H1 (cell line): ENCODE measurements at places on chromosomes 2 and 18. TPM values are rescaled to one million over a fixed set of nuclear protein-coding genes. Genes with fewer than 3 reads are reported as not detected.

The IL36B gene
- not detected in 2 replicates for total RNA-seq

The LPIN2 gene
- total RNA-seq: 13.8 and 14.2 TPM in 2 replicates

The MEP1B gene
- not detected in 2 replicates for total RNA-seq

The FASTKD2 gene
- total RNA-seq: 37.9 and 38.5 TPM in 2 replicates

The HOXD12 gene
- not detected in 2 replicates for total RNA-seq

The ACKR3 gene
- total RNA-seq: 0.73 and 1.4 TPM in 2 replicates

The SLC30A3 gene
- 15.2 and 16.1 TPM in 2 replicates for total RNA-seq

The SPDYA gene
- total RNA-seq: 0.27 and 0.35 TPM in 2 replicates

The LIMS3 gene
- total RNA-seq: 2.0 and 2.7 TPM in 2 replicates

The PSMA8 gene
- not detected in 2 replicates for total RNA-seq

The KCNJ13 gene
- not detected in 2 replicates for total RNA-seq

The EML6 gene
- total RNA-seq: 1.6 and 2.9 TPM in 2 replicates

The TUBB8B gene
- total RNA-seq: 0.36 and 0.60 TPM in 2 replicates

The CHRND gene
- not detected in 2 replicates for total RNA-seq

DNA sequence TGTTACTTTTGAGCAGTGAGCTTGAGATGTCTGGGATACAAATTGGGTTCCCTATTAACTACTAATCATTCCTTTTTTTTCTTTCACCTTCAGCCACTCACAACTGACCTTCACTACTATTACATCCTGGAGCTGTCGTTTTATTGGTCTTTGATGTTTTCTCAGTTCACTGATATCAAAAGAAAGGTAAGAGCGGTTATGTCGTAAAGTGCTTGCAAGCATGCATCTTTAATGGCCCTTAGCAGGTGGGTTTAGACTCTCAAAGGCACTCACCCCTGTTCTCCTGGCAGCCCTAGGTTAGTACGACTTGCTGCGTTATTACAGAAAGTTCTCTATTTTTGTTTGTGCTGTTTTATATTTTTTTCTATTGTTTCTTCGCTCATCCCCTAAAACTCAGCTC, 107.6 kb upstream of the NOSTRIN start:
- DNase-seq: no peak

- DNase-seq: no peak
Observed at GRCh38 chr2:113220970-113221708, 47.4 kb downstream of the PSD4 start.

DNA sequence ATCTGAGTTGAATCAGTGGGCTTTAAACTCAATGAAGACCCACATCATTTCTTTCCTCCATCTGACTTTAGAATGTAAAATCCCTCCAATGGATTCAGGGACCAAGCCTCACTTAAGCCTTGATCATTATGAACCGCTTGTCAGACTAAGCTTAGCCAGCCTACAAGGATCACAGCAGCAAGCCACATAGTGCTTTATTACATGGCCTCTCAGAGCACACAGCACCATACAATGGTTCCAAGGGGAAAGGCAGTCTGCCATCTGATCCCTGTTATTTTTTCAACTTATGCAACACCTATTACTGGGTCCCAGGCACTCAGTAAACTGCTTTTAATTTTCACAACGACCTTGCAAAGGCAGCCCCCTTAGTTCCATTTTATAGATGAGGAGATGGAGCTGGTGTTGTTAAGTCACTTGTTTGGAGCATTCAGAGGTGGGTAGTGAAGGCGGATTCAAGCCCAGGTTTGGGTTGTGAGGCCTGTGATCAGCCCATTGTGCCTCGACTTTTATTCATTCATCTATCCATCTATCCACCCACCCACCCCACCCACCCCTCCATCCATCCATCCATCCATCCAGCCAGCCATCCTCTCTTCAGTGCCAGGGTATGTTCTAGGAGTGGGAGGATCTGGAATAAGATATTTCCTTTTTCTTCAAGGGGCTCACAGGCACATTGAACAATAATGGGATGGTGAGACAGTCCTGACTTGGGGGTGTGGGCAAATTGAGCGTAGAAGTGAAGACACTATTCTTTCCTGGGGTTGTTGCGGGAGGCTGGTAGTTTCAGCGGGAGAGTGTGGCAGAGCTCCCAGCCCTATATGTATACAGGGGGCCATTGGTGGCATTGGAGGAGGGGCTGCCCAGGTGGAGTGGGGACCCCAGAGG, 141.2 kb downstream of the MYCN start:
- no peak for DNase-seq

- DNase-seq: no peak
Observed at GRCh38 chr2:133287709-133288108, 280.6 kb downstream of the NCKAP5 start.

DNA sequence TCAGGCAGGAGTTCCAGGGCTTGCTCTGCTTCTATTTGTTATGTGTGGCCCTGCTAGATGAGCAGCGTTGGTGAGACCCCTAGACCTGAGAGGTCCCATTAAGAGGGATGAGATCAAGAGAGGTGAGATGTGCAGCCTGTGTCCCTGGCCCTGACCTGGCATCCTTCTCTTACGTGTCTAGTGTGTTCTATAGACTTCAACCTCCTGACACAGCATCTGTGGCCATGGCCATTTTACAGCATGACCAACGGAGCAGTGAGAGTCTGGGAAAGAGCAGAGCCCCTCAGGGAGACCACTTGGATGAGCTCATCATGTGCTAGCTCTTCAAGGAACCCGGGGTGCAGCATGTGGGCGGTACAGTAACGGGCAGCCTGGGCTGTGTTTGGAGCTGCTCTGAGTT, 32.7 kb upstream of the ASPRV1 start:
- DNase-seq: no peak

DNA sequence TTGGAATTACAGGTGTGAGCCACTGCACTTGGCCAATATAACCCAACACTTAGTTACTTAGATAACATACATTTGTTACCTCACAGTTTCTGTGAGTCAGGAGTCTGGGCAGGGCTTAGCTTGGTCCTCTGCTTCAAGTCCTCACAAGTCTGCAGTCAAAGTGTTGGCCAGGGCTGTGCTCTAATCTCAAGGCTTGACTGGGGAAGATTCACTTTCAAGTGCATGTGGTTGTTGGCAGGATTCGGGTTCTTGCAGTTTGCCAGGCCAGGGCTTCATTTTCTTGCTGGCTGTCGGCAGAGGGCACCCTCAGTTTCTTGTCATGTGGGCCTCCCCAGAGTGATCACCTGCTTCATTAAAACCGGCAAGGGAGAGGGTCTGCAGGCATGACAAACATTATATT, 103.7 kb downstream of the SLC4A3 start:
- DNase-seq: no peak

DNA sequence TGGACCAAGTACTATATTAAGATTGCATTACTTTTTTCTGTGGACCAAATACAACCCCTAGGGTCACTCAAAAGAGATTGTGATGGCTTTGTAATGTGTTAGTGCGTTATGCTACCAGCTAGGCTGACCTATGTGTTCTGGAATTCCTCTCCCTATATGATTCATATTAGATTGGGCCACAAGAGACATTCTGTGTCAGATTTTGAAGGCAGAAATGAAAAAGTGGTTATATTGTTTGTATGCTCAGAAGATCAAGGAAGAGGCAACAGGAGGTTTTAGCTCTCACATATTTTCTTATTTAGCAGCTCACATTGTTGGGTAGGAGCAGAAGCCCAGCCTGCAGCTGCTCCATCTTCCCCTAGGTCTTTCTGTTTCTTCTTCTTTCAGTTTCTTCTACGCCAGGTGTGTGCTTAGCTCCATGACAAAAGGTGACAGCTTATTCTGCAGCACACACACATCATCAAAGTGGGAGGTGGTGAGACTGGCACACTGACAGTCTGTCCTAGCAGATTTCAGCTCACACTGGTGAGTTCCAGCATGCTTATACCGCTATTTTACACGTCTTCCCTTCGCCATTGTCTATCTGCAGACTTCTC, 156.8 kb upstream of the UBE2E3 start:
- no peak for DNase-seq

GRCh38 chr2:39981883-39982311, 202.8 kb upstream of the THUMPD2 start:
- DNase-seq: no peak

DNA sequence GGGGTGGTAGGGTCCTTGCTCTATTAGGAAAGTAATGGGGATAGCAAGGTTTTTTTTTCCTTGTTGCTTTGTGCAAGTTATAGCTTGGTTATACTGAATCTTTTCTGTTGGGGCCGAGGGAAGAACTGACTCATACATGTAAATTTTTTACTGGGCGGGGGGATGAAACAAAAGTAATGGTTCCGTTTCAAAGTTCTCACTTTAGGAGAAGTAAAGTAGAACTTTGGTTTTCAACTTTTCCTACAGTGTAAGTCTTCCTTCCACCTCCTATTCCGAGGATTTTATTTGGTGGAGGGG, 1.1 kb downstream of the AFTPH start:
- DNase-seq: no peak

- no peak for DNase-seq
Observed at GRCh38 chr2:162706770-162707169, 131.8 kb downstream of the KCNH7 start.

DNA sequence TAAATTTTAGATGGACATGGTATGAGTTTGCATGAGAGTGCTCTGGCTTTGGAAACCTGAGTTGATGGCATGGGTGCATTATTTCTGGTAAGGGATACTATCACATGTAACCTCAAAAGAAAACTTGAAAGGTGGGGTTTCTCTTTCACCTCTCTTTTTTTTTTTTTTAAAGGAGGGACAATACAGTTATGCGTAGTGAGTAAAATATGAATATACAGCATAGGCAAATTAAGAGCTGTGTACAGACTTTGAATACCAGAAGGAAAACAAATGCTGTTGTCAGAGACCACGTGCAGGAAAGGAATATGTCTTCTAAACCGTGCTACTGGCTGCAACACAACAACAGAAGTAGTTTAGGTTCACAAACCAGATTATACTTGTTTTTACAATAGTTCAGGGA, 82.1 kb downstream of the MAP4K4 start:
- no peak for DNase-seq

- no peak for DNase-seq
Observed at GRCh38 chr18:13011719-13012118, 20.6 kb downstream of the CEP192 start.

GRCh38 chr2:53880756-53881155, 21.0 kb upstream of the GPR75 start:
- DNase-seq: no peak

- no peak for DNase-seq
Observed at GRCh38 chr2:46499392-46499785, 20.0 kb downstream of the TMEM247 start.

- peak; percentile 55 for DNase-seq
Observed at GRCh38 chr2:209145941-209146681, 277.7 kb upstream of the MAP2 start.

DNA sequence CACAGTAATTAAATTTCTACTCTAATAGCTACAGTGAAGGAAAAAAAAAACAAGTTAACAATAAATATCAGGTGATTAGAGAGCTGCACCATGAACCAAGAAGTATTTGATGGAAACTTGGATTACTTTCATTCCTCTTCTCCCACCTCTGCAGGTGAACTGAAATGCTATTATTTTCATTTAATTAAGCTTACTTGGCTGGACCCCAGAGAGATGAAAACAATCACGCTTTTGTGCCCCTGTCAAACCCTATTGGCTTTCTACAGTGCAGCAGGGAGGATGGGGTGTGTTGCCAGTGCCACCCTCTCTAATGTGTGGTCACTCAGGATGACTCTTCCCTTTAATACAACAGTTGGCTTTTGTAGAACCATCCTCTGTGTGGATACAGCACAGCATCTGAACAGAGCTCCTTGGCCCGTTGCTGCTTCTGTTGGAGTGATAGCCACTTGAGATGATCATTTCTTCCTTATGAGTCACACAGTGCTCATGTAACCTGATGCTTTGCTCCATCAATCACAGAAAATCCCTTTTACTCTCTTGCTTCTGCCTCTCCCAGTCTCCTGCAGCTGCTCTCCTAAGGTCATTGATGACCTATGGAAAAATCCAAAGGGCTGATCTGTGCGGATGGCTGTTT, 5.5 kb upstream of the ARL4C start:
- DNase-seq: no peak

- no peak for DNase-seq
Observed at GRCh38 chr2:226080334-226080733, 680.8 kb downstream of the NYAP2 start.

DNA sequence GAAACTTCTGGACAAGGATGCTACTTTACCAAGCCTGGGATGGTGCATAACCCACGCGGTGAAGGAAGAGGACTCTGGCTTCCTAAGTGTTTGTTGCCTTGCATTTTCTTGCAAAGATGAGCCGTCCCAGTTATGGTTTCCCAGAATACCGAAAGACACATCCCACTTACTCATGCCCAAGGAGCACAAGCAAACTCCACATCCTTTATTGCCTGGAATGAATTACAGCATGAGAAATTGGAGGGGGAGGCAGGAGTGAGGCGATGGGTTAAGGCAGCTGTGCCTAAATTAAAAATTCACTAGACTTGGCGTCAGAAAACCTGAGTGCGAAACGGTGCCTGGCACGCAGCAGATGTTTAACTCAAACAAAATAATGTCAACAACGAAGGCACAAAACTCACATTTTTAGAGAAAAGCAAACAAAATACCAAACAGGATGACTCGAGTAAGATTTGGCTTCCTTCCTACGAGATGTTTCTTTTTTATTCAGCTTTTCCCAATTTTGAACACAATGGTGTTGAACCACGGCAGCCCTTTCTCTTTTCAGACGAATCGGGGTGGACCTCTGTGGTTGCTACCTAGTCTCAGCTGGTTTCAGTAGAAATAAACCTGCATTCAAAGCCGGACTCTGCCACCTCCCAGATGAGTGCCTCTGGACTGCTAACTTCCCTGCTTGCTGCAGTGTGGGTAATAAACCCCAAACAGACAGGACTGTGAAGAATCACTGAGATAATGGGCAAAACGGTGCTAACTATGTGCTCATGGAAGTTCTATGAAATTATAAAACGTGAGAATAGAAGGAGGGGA, 100.3 kb upstream of the NCK2 start:
- DNase-seq: no peak

GRCh38 chr2:8877894-8878293, 40.5 kb upstream of the KIDINS220 start:
- no peak for DNase-seq

- no peak for DNase-seq
Observed at GRCh38 chr2:23414871-23415270, 29.9 kb downstream of the KLHL29 start.

- DNase-seq: no peak
Observed at GRCh38 chr18:23648456-23648855, 14.3 kb downstream of the ANKRD29 start.

DNA sequence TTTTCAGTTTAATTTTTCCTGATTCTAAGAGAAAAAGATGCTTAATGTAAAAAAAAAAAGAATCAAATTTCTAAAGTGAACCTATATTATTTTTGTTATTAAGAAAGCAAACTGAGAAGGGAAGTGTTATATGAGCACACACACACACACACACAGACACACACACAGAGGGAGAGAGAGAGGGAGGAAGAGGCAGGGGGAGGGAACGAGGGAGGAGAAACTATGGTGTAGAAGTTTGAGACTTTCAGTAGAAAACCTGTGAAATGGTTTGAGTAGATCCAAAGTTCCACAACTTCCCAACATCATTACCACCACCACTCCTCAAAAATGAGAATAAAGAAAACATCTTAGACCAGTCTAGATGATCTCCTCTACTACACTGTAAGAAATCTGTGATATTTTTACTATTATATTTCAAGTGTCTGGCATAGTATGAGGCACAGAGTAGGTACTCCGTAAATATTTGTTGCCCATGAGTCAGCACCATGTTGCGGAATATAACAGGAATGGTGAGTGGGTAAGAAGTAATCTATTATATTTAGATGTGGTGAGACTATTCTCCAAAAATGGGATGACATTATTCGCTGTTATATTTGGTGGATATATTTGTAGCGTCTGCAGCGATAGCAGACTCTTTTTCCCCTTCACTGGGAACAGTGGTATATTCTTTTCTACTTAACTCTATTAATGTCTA, 149.4 kb upstream of the DNMT3A start:
- no peak for DNase-seq
